NB4 (cell line): ENCODE measurements at places on chromosomes 16 and 17.

- DNase-seq = peak; percentile 88
These were observed 371.9 kb downstream of the HS3ST3B1 start for GRCh38 chr17:14672830-14673229.

- no peak for DNase-seq
These were observed 16.4 kb downstream of the CACNG4 start for GRCh38 chr17:66980896-66981295.

- peak; percentile 47 for DNase-seq
These were observed 47.1 kb downstream of the USP10 start for GRCh38 chr16:84746875-84747274.

- no peak for DNase-seq
These were observed 23.4 kb downstream of the RNFT1 start for GRCh38 chr17:59941131-59941530.

DNA sequence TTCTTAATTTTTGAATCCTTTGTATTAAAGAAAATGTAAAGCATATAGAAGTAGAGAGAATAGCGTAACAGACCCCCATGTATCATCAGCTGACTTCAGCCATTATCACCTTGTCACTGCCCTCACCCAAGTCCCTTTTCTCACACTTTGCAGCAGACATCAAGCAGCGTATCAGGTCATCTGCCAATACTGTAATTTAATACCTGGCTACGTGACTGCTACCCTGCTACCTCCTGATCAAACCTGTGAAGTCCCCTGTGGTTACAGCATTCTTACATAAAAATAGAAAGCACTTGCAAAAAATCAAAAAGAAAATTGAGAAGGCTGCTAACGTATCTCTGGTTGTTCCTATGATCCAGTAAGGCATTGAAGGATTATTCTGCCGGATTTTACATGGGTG is 96.4 kb downstream of the PLCG2 start:
- no peak for DNase-seq

DNA sequence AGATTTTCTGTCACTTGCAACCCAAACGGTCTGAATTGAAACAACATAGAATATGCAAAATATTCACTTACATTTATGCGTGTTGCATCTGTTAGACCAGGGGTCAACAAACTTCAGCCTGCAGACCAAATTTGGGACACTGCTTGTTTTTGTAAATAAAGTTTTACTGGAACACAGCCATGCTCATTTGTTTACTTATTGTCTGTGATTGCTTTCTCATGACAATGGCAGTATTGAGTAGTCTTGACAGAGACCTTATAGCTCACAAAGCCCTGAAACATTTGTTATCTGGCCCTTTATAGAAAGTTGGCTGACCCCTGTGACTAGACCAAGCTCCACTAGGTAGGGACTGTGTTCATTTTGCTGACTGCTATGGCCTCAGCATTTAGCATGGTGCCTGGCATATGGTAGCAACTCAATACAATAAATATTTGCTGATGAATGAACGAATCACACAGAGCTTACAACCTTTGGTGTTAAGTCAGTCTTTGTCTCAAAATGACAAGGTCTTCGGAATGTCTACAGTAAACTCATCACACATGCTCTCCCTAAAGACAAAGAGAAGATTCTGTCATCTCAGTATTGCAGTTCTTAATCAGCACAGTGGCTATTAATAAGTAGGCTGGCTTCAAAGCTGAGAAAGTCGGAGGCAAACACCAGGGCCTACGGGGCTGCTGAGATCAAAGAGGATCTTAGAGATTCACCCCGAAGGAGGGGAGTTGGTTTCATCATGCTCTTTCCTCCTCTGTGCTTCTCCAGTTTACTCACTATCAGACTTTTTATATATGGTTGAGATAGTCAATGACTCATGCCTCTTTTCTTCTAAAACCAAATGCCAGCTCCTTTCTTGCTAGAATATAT is 95.2 kb upstream of the AXIN2 start:
- no peak for DNase-seq

DNA sequence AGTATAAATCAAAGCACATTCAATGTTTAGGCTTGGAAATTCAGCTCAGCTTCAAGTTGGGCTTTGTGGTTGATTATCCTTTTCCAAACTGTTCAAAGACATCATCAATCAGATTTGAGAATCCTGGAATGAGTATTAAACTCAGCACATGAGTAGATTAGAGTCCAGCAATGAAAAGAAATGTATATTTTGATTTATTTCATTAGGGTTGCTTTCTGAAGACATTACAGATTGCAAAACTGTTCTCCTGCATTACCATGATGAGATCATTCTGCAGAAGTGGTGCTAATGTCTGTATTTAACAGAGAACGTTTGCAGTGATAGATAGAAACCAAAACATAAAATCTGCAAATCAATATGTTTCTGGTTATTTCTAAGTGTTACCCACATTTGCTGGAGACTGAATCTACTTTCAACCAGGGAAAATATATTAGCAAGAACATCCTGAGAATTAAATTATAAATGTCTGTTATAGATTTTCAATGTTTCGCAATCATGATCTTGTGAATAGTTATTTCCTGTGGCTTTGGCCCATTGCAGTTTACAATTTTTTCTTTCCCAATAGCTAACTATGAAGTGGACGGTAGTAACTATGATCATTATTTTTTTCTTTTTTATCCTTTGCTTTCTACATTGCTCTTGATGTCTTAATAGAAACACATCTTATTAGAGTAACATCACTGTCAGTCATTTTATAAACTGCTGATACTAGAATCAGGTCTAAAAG is 1125.7 kb upstream of the GOT2 start:
- no peak for DNase-seq

DNA sequence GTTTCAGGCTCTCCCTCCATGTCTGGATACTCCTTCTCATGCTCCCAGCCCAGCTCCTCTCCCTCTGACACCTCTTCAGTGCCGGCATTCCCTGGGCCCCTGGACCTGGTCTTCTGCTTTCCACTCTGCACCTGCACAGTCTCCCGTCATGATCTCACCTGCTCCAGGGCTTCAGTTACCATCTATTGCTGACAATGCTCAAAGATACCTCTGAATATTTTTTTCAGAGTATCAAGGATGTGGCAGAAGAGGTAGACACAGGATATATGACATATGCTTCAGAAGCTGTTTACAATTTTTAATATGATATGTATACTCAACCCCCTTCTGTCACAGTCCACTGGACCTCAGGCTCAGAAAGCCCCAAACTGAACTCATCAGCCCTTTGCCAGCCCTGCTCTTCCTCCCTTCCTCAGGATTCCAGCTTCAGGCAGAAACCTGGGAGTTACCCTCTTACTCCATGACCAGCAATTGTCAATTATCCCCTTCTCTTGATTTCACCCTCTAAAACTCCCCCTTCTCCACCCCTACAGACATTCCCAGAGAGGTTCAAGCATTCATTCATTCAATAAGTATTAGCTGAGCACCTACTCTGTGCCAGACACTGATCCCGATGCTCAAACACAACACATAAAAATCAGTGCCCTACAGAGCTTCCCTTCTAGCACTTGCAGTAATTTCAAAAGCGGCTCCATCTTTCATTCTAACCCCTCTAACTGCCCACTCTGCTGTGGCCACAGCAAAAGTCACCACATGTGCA is 7.8 kb upstream of the MLLT6 start:
- no peak for DNase-seq

DNA sequence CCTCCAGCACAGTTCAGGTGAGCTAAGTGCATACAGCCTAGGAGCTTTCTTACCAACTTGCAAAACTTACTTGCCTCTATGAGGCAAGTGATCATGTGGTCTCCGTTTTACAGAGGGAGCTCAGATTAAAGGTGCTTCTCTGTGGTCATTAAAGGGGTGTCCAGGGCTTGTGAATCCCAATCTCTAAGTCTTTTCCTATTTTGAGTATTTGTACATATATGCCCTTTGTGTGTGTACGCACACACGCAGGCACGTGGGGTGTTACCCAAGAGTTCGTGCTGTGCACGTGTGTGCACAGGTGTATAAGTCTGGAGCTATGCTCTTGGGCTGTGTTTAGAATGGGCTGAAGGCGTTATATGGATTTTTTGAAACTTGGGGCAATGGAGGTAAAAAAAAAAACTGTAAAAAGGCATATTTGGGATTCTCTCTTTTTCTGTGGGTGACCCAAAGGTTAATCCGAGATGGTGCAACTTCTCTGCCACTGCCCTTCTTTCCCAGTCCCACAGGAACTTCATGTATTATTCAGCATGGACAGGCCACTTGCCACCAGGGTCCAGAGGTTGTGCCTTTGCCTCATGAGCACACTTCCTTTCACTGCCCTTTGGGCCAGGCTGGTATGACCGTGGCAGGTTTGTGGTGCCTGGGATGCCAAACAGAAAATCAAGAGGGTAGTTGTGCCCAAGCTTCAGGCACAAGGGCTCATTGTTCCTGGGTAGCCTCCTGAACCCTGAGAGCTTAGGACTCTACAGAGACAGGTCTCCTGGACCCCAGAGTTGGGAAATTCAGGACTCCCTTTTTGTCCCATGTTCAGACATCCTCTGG is 1.5 kb downstream of the ABCC3 start:
- DNase-seq = no peak

DNA sequence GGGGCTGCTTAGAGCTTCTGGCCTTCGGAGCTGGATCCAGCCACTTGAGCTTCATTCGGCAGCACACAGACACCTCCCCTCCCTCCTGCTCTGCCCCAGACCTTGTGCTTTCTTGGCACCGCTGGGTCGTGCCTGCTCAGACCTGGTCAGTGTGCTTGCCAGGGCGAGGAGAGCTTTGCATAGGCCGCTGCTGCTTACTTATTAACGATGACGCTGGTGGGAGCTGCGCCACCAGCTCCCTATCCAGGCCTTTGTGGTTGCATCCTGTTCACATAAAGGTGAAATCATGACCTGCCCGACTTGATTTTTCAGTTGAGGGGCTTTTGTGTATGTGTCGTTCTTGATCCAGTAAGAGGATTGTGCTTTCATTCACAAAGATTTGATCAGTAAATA is 101.1 kb downstream of the MSI2 start:
- no peak for DNase-seq
